Activated T-cell treated with anti-CD3 and anti-CD28 coated beads, Interleukin-2, amount 50 U/mL, for 4 hours (primary cell): ENCODE measurements at places on chromosomes 7 and 10. TPM values are rescaled to one million over a fixed set of nuclear protein-coding genes. Genes with fewer than 3 reads are reported as not detected.

DNA sequence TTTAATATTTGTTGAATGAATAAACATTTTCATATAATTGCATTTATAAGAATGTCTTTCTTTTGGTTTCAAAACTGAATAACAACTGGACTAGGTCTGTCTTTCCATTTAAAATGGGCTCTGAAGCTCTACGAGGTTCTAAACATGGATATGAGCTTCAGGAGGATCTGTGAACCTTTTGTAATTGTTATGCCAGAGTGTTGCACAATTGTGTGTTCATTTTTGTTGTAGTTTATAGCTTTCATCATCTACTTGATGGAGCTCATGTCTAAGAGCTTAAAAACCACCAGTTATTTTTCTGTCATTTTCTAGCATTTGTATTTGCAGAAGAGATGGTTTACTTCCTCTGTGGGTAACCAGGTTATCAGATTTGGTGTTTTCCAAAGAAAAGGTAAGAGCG, 265.7 kb upstream of the NPY start:
- DNase-seq, result no peak

DNA sequence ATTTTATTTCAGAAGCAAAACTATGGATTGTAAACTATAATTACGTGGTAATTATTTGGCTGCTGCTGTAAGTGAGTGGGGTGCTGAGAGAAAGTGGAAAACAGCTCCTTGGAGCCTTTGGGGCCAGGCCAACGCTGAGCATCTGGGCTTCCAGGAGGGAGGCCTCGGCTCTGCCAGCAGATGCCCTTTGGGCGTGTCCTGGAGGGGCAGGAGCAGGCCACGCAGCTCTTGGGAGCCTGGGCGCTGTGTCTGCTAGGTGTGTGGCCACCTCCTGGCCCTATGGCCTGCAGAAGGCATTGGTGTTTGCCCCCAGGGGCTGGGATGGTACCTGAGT, 423.3 kb downstream of the GLRX3 start:
- DNase-seq, result no peak

DNA sequence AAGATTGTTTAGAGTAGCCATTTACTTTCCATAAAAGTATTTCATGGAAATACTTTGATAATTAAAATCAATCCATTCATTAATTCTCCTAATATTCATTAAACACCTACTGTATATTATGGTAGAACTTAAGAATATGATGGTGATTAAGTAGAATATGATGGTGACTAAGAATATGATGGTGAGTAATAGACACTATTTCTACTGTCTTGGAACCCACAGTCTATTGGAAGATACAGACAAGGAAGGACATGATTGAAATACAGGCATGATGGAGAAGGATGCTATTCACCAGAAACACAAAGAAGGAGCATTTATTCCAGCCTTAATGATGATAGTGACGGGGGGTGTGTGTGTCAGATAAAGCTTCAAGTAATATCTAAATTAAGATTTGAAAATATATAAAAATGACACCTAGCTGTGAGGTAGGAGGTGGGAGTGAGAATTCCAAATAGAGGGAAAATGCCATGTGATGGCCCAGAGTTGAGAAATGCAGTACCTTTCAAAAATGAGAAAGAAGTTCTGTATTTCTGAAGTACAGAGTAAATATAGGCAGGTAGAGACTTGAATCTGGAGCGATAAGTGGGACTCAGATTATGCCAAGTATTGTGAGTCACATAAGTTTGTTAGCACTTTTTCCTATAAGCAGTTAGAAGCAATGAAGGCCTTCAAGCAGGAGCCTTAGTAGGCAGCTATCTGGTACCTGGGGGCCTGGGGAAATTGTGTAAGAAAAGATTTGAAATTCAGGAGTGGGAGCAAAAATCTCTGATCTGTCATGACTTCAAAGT, 12.5 kb upstream of the CDK13 start:
- no peak for DNase-seq

- DNase-seq, result no peak
Measured at GRCh38 chr7:17946591-17946990, 6.3 kb upstream of the SNX13 start.

The SPAM1 gene
- not detected for total RNA-seq

The SEMA3C gene
- 0.11 TPM for total RNA-seq

DNA sequence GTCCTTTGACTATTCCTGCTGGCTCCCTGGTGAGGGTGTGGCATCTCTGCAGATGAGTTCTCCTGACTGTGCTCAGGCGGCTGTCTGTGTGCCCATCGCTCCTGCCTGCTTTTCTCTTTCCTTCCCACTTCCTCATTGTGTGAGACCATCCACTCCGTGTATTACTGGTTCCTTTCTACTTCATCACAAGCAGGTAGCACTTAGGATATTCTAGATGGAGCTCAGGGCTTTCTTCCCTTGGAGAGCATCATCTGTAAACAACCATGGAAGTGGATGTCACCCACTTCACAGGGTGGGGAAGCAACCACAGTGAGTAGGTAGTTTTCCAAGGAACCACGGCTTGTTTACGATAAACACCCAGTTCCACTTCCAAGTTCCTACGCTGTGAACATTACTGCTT, 15.7 kb downstream of the DNAJB6 start:
- DNase-seq, result no peak
